ENCODE measurements at places on chromosomes 2 and 18. TPM values are rescaled to one million over a fixed set of nuclear protein-coding genes. Genes with fewer than 3 reads are reported as not detected.
A peak's percentile ranks its signal among the peaks of the same experiment; 100 is the strongest.

The PLCD4 gene
- total RNA-seq: 4.6 TPM

- H3K4me3 ChIP-seq: no peak overlapping the region
- peaks cover 10% of the 10 kb centered on the region for H3K4me1 ChIP-seq
- no peak for DNase-seq
These were observed 115.5 kb upstream of the ATP8B1 start for GRCh38 chr18:57918601-57919000.

GRCh38 chr2:48026865-48027264, 120.6 kb upstream of the FBXO11 start:
- H3K4me3 ChIP-seq: no peak overlapping the region
- H3K4me1 ChIP-seq: no peaks in the 10 kb centered on the region
- no peak for DNase-seq
- H3K27ac ChIP-seq: no peak overlapping the region
- H3K36me3 ChIP-seq: no peaks in the 10 kb centered on the region

DNA sequence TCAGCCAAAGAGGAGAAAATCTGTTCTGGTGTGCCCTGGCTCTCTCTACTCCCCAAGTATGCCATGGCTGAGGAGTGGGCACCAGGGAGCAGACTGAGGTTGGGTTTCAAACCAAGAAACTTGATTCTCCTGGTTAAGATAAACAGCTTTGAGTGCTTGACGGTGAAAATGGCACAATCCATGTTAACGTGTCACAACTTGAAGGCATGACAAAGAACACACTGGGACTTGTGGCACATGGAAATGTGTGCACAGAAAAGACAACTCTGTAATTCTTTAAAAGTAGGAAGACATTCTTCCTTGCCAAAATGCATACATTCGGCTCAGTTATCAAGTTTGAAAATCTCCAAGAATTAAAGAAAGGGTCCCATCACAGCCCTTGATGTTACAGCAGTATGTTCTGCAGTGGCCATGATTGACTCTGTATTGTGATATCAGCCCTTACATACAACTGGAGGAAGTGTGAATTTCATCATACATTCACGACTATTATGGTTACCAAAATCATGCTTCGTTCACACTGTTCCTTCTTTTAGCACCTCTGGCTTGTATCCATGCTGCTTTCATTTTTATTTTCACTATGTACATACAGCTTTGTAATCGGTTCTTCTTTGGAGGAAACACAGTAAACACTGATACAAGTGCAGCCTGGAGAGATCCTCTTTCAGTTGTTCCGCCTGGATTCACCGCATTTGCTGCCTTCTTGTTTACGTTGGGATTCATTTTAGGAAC, 15.6 kb upstream of the ACTG2 start:
- H3K27ac ChIP-seq: no peak overlapping the region
- no peaks in the 10 kb centered on the region for H3K27me3 ChIP-seq
- no peaks in the 10 kb centered on the region for H3K4me1 ChIP-seq
- H3K4me3 ChIP-seq: no peak overlapping the region
- H3K36me3 ChIP-seq: no peaks in the 10 kb centered on the region

DNA sequence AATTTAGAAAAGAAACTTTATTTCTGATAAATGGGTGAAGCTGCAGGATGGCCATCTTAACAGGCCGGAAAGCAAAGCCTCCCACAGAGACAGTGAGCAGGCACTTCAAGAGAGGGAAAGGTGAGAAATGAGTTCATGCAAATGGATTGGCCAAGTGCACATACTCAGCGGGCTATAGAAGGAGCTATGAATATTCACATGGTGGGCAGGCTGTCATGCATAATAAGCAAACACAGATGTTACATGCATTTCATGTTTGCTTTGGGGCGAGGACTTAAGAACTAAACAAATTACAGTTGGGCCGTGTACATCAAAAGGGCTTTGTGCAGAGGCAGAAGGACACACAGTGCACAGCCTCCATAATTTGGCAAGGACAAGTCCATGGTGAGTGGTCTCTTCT, 69.8 kb upstream of the MAL start:
- no peaks in the 10 kb centered on the region for H3K27me3 ChIP-seq
- no peak overlapping the region for H3K4me3 ChIP-seq
- no peaks in the 10 kb centered on the region for H3K4me1 ChIP-seq
- DNase-seq: no peak
- H3K27ac ChIP-seq: no peak overlapping the region

DNA sequence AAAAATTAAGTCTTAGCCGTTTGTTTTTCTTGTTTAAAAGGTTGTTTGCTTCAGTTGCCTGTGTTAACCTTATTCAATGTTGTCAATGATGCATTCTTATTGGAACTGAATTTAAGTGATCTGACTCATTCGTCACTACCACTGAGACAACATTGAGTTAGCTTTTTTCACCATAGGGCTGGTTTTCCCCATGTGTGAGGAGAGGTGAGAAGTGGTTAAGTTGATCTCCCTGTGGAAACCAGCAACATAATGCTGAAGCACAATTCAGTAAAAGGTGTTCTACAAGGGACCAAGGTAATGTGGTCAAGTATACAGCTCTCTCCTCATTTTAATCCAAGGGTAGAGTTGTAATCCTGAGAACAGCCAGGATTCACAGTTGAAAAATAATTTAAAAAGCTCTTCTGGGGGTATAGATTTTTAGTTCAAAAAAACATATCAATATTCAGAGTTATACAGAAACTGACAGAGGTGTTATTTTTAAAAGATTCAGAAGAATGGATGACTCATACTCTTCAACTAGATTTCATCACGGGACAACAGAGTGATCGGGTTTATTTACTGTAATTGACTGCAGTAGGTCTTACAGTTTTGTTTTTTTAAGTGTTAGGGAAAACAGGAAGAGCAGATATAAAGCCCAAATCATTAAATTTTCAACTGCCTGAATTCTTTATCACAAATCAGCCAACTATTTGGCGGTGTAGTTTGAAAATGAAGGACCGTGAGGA, 12.6 kb downstream of the NOP58 start:
- peaks cover 81% of the 10 kb centered on the region for H3K36me3 ChIP-seq
- DNase-seq: no peak
- no peak overlapping the region for H3K4me3 ChIP-seq
- no peaks in the 10 kb centered on the region for H3K4me1 ChIP-seq
- no peaks in the 10 kb centered on the region for H3K27me3 ChIP-seq
- peak overlapping the region; percentile 32 for H3K27ac ChIP-seq

Measured in stomach (tissue), 19 donors.